Activated CD4-positive, alpha-beta T cell treated with anti-CD3 and anti-CD28 coated beads, Interleukin-2, amount 50 U/mL, for 48 hours (primary cell): ENCODE measurements at places on chromosomes 11 and 22.

- peak; percentile 0 for DNase-seq
Measured at GRCh38 chr11:2516276-2517015, 71.6 kb downstream of the KCNQ1 start.

- DNase-seq, result no peak
Measured at GRCh38 chr11:15750535-15751308, 605.6 kb downstream of the SOX6 start.

- DNase-seq, result no peak
Measured at GRCh38 chr11:57781529-57781943, 19.9 kb downstream of the CTNND1 start.

GRCh38 chr11:120525261-120526171 lies 14.0 kb downstream of the GRIK4 start:
- DNase-seq, result no peak

- DNase-seq, result peak; percentile 34
Measured at GRCh38 chr11:45847911-45848316, 639 bp downstream of the CRY2 start.

GRCh38 chr22:39905687-39906086 lies 4.8 kb downstream of the GRAP2 start:
- peak; percentile 38 for DNase-seq

DNA sequence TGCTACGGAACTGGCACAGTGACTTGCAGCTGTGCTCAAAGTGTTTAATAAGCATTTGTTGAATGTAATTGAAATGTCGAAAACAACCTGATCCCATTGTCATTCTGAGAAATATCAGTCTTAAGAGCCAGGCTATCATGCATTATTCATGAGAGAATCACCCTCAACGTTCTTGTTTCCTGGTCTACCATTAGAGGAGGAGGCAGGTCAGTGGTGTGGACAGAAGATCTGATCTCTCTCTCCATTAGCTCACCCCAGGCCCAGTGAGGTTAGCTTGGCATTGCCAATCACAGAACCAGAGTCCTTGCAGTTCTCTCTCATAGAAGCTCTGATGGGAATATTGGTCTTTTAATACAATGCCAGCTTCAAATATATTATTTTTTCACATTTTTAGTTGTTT lies 121.1 kb upstream of the SPON1 start:
- DNase-seq, result no peak

- no peak for DNase-seq
Measured at GRCh38 chr11:73201888-73202780, 15.9 kb upstream of the P2RY2 start.

- peak; percentile 54 for DNase-seq
Measured at GRCh38 chr11:129375751-129376657, at the start of gene BARX2. Gene BARX2, plus strand, starts transcription at chr11:129375848. Its CDS starts 188 bp downstream, at chr11:129376036.

- no peak for DNase-seq
Measured at GRCh38 chr11:1825039-1825740, 9.6 kb upstream of the SYT8 start.

- no peak for DNase-seq
Measured at GRCh38 chr22:30785527-30785926, 90.9 kb downstream of the OSBP2 start.

DNA sequence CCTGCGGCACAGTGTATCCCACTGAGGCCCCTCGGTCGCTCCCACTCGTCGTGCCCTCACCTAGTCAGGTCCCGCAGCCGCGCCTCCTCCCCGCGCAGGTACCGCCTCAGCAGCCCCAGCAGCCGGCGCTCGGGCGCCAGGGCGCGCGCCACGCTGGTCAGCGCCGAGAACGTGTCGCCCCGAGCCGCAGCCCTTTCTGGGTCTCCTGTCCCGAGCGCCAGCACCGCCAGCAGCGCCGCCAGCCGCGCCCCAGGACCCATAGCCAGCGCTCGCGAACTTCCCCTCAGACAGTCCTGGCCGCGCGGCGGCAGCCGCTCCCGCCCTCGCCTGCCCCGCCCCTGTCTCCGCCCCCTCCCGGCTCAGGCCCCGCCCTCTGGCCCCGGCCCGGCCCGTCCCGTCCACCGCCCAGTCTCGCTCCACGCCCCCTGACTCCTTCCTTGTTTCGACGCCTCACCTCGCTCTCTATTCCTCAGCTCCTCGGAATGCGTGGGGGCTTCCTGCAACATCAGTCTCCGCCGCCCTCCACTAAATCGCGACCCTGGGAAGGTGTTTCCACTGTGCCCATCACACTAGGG lies at the start of gene P4HA3:
Gene P4HA3 (minus strand): TSS at position 289 of the 575 bp plus-strand sequence. CDS start 29 bp downstream, at position 260.
- peak; percentile 70 for DNase-seq
